T-cell (primary cell): ENCODE measurements at places on chromosomes 3 and 15. TPM values are rescaled to one million over a fixed set of nuclear protein-coding genes. Genes with fewer than 3 reads are reported as not detected.

The EOMES gene
- 22.8 TPM for total RNA-seq

The CFAP20DC gene
- 0.28 TPM for total RNA-seq

The ARNT2 gene
- total RNA-seq: not detected

The MESP2 gene
- total RNA-seq: not detected

The CCDC80 gene
- total RNA-seq: not detected

The ALDH1L1 gene
- 1.6 TPM for total RNA-seq

The RASL12 gene
- total RNA-seq: not detected

The SPATA12 gene
- total RNA-seq: not detected

The BMF gene
- total RNA-seq: 6.6 TPM

The TNFSF10 gene
- total RNA-seq: 49.7 TPM
